Fibroblast of villous mesenchyme (primary cell): ENCODE measurements at places on chromosomes 11 and 22.

DNA sequence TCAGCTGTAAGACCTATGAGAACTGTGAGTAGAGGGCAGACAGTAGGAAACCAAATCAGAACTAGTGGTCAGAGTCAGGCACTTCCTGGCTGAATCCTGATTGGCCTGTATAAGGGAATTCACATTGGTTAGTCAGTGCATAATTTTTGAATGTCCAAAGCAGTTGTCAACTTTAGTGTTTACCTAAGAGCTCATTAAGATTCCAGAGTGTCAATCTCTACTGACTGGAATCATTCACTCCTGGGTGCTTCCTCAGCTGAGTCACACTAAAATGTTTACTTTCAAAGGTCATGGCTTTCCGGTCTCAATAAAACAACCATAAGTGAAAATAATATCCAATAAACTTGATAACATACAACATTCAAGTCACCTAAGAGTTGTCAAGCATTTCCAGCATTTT is 306.1 kb downstream of the C11orf87 start:
- no peak for DNase-seq

DNA sequence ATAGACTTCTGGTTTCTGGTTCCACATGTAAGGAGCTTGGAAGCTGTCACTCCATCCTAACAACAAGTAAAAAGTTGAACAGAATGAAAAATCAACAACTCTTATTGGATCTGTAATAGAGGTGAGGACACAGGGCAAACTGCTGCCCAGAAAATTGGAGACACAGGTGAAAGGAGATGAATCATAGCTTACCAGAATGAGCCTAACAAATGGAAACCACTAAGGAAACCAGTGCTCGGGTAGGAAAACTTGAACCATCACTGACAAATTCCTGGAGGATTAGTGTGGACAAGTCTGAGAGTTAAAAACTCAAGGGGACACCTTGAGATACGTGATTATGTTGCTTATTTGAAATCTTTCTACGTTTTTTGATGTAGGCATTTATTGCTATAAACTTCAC is 52.1 kb downstream of the GDPD4 start:
- no peak for DNase-seq

- DNase-seq: no peak
Observed at GRCh38 chr11:118001494-118001971, 15.3 kb downstream of the IL10RA start.

GRCh38 chr11:8426076-8426475 is 162.4 kb upstream of the LMO1 start:
- no peak for DNase-seq

DNA sequence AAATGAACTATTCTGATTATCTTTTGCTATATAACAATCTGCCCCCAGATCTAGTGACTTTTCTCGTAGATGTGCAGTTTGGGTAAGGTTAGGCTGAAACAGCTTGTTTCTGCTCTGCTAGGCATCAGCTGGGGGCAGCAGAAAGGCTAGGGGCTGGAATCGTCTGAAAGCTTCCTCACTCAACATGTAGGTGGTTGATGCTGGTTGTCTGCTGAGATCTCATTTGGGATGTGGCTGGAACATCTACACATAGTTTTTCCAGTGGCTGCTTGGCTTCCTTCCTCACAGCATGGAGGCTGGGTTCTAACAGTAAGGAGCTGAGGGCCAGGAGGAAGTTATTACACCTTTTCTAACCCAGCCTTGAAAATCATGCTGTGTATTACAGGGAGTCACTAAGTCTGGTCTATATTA is 30.2 kb downstream of the USP47 start:
- DNase-seq: no peak

- DNase-seq: no peak
Observed at GRCh38 chr22:27850000-27850521, 48.5 kb upstream of the MN1 start.

DNA sequence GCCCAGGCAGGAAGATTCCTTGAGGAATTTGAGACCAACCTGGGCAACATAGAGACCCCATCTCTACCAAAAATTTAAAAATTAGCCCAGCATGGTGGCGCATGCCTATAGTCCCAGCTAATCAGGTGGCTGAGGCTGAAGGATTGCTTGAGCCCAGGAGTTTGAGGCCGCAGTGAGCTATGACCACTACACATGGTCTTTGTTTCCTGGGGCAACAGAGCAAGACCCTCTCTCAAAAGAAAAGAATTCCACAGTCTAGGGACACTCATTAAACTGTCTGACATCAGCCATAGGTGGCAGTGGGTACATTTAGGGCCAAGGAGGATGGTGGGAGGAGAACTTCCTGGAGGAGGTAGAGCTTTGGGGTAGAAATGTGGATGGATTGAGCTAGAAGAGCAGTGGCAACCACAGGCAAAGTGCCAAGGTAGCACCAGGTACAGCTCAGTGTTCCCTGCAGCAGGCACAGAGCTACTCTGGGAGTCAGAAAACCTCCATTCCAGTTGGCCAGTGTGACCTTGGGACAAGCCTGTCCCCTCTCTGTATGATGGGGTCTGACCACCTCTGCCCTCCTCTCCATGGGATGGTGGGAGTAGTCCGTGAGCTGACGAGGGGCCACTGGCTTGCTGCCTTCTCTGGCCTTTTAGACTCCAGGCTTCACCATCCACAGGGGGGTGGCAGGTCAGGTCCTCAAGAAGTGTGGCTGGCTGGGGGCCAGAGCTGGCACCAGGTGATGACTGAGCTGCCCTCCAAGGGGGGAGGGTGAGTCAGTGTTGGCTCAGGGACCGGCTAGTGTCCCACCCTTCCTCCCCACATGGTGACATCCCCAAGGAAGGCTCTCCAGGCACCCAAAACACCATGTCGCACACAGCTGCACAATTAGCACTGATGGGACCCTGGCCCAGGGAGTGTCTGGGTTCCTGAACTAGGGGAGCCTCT is 3.7 kb upstream of the CLCF1 start:
- DNase-seq: no peak

DNA sequence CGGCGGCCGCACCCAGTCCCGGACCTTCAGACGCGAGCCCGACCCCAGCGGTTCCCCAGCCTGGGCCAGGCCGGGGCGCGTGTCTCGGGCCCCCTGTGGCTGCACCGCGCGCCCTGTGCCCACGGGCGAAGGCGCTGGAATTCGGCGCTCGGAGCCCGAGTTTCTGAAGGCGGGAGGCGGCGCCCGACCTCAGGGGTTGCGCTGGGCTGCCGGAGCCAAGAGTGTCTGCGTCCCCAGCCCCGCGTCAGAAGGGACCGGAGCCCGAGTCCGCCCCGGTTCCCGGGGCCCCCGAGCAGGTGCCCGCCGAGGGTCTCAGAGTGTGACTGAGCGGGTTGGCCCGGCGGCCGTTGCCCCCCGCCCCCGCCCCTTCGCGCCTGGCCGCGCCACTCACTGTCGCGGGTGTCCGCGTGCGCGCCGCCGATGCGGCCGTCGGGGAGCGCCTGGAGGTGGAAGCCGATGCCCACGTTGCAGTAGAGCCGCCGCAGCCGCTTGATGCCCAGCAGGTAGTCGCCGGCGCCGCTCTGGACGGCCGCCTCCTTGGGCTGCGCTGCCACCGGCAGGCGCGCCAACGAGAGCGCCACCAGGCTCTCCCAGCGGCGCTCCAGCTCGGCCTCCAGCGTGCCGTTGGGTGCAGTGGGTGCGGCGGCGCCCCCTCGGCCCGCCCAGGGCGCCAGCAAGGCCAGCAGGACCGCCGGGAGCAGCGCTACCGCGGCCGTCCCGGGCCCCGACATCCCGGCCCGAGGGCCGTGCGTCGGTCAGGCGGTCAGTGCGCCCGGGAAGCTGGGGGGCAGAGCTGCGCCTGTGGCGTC is 583 bp downstream of the FGF4 start:
- DNase-seq: no peak

DNA sequence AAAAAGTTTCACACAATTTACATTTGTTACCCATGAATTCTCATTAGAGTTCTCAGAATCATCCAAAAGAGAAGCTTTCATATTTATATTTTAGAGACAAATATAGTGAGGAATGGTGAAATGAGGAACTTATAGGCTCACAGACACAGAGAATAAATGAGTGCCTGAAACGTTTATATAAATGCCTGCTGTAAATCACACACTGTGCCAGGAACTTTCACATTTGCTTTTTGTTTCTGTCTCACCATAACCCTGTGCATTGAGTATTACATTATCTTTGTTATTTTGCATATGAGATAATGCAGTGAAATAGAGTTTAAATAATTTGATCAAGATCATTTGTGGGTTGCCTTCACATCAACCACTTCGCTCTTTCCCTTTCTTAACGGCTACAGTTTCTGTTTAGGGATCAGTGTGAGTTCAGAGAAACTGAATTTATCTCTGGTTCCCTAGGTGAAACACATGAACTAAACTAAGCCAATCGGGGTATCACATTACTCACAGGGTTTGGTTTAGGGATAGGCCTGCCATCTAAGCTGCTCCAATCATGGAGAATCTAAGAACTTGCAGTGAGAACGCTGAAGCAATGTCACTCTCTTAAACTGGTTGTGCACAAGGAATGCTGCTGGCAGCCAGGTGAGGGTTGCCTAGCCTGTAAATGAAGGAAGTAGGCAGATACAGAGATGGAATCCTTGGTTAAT is 1339.2 kb upstream of the TENM4 start:
- DNase-seq: no peak

GRCh38 chr11:134956450-134957210 is 544.6 kb upstream of the B3GAT1 start:
- no peak for DNase-seq

GRCh38 chr11:60592601-60593000 is 77.4 kb downstream of the MS4A13 start:
- no peak for DNase-seq

DNA sequence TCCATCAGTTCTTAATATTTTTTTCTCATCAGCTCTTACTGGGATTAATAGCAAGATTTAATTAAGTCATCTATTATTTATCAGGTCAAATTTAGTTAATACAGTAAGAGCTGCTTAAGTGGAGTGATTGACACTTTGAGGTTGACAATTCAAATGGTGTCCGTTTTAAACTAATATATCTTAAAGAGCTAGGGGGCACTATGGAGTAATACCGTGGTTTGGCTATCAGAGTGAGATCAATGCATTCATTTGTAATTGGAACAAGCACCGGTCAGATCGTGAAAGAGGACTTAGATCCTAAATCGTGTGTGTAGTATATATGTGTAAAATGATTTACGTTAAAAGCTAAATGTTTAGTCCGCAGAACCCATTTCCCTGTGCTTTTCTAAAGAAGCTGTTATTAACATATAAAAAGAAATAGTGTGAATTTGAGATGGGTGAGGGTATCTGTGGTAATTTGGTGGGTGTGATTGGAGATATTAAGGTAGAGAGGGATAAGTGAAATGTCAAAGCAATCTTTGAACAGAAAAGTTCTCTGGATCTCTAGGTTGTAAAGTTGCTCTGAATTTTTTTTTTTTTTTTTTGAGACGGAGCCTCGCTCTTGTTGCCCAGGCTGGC is 2.3 kb downstream of the SIK2 start:
- DNase-seq: peak; percentile 56

DNA sequence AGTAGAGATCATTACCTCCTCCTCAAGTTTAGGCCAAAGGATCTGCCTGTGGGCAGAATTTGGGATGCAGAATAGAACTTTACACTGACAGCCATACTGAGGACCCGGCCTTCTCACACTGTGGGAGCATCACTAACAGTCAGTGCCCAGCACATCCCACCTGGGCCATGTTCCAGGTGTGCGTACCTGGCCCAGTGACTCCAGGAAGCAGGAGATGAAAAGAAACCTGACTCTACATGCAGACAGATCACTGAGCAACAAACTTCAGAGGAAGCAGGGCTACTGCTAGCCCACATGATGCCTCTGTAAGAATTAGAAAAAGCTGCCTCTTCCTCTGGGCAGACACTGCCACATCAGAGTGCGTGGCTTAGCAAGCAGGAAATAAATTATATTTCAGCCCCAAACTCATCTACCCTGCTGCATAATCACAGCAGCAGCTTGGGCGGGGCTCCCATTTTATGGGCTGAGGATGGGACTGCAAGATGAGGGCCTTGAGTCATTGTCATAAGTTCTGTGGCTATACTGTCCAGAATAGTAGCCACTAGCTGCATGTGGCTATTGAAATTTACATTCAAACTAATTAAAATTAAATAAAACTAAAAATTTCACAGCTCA is 6.0 kb upstream of the LMO2 start:
- DNase-seq: no peak

DNA sequence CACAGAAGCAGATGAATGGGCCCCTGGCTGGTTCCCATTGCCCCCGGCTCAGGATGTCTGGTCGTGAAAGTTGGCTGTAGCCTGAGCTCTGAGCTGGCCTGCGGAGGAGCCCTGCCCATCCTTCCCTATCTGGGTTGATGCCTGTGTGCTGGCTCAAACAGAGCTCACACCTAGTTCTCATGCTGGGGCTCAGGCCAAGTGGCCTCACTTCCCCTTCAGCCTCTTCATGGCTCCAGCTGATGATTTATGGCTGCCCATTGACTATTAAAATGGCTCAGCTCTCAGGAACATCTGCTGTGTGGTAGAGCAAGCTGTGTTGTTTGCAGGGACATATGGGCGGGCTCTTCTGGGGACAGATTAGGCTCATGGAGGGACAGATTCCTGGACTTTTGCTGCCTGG is 64.7 kb downstream of the ADAMTS15 start:
- peak; percentile 67 for DNase-seq

DNA sequence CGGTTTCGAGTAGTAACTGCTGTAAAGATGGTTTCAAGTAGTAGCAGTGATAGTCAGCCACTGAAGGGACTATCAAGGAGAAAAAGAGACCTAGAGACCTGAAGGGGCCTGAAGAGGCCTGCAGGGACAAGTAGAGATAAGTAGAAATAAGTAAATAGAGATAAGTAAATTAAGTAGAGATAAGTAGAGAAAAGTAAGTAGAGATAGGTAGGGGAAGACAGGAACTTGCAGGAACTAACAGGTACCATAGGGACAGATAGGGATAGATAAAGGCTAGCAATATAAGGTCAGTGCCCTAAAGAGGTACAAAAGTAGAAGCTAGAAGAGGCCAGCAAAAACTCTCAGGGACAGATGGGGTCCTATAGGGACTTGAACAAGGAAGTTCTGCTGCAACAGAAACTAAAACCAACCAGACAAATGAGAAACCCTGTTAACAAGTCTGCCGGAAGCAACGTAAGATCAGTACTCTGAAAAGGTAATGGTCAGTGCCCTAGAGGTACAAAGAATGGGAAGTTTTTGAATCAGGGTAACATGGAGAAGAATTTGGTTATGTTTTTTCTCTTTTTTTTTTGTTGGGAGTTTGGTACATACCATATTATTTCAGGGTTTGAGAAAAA is 9.6 kb upstream of the SC5D start:
- DNase-seq: no peak

DNA sequence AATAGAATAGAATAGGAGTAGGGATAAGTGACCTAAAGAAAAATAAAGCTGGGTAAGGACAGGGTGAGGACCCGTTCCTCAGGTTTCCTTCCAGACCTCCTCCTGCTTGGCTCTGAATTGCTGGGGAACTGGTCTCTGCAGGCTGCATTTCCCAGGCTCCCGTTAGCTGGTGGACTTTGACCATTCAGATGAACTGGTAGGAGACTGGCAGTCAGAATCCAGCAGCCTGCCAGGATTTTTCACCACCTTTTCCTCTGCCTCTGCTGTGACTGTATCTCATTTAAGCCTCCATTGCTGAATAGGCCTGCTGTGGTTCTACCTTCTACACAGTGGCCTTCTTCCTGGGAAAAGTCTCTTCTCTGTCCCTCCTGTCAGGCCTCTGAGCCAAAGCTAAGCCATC is 24.6 kb upstream of the SMPD1 start:
- no peak for DNase-seq

- no peak for DNase-seq
Observed at GRCh38 chr11:3623767-3624458, 17.9 kb downstream of the ART5 start.

- DNase-seq: no peak
Observed at GRCh38 chr11:120134106-120134930, 3.6 kb downstream of the TRIM29 start.
